SK-N-SH (cell line): ENCODE measurements at places on chromosomes 3 and 15.

GRCh38 chr3:24480497-24480896 is 14.2 kb downstream of the THRB start:
- no peak for DNase-seq

DNA sequence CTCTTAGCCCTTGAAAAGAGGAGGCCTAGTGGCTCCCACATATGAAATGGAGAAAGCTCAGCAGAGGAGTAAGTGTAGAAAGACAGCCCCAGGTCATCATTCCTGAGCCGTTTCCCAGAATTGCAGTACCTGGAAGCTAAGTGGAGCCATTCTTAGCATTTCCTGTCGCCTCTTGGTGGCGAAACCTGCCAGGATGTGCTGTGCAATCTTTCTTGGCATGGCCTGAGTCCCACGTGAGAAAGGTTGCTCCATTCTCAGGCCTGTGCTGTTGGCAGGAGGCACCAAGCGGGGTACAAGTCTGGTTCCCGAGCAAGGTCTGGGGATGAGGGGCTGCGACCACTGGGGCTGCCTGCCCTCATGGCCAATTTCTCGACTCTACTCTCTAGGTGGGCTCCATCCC is 207.2 kb upstream of the TPM1 start:
- DNase-seq = no peak

DNA sequence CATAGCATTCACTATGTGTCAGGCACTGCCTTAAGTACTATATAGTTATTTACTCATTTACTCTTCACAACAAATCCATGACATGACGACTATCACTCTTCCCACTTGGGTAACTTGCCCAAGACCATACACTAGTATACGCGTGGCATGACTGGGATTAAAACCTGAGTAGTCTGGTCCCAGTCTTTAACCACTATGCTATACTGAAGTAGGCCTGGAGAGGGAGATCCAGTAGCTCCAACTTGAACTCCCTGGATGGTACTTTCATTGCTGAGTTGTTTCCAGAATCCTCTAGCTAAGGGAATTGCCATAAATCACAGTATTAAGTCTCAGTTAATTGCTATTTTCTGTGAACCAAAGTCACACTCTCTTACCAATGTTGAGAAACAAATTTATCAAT is 116.2 kb upstream of the LSAMP start:
- DNase-seq = no peak

GRCh38 chr15:34027606-34028005 is 11.4 kb downstream of the AVEN start:
- no peak for DNase-seq

DNA sequence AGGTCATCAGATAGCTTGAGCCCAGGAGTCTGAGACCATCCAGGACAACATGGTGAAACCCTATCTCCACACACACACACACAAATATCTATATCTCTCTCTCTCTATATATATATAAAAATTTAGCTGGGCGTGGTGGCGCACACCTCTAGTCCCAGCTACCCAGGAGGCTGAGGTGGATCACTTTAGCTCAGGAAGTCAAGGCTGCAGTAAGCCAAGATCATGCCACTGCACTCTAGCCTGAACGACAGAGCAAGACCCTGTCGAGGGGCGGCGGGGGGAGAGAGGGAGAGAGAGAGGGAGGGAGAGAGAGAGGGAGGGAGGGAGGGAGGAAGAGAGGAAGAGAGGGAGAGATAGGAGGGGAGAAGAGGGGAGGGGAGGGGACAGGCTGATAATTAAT is 28.0 kb downstream of the PLA2G4F start:
- DNase-seq = no peak

DNA sequence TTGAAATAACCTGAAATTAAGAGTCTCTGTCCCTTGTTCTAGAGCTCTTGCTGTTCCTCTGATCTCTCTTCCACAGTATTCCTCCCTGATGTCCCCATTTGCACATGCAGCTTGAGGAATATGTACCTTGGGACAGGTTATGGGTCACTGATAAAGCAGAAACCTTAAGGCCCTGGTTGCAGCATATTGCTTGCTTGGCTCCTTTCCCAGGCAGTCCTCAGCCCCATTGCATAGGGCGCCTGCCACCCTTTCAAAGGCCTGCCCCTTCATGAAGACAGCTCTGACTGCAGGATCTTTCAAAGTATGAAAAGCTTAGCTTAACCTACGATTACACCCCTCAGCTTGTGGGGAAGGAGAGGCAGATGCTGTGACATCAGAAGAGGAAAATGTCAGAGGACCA is 51.6 kb downstream of the WDR76 start:
- no peak for DNase-seq

DNA sequence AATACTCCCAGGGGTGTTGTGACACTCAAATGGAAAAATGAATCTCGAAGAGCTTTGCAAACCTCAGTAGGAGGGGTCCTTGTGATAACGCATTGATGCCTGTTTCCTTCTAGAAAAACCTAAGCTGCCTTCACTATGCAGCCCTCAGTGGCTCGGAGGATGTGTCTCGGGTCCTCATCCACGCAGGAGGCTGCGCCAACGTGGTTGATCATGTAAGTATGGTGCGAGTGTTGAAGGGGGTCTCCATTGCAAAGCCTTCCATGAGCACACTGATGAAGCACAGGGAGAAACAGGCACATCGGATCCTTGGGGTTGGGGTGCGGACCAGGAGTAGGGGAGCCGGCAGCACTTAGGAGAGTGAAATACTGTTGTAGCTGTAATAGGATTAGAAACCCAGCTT is 22.3 kb downstream of the ANKDD1A start:
- DNase-seq = no peak

DNA sequence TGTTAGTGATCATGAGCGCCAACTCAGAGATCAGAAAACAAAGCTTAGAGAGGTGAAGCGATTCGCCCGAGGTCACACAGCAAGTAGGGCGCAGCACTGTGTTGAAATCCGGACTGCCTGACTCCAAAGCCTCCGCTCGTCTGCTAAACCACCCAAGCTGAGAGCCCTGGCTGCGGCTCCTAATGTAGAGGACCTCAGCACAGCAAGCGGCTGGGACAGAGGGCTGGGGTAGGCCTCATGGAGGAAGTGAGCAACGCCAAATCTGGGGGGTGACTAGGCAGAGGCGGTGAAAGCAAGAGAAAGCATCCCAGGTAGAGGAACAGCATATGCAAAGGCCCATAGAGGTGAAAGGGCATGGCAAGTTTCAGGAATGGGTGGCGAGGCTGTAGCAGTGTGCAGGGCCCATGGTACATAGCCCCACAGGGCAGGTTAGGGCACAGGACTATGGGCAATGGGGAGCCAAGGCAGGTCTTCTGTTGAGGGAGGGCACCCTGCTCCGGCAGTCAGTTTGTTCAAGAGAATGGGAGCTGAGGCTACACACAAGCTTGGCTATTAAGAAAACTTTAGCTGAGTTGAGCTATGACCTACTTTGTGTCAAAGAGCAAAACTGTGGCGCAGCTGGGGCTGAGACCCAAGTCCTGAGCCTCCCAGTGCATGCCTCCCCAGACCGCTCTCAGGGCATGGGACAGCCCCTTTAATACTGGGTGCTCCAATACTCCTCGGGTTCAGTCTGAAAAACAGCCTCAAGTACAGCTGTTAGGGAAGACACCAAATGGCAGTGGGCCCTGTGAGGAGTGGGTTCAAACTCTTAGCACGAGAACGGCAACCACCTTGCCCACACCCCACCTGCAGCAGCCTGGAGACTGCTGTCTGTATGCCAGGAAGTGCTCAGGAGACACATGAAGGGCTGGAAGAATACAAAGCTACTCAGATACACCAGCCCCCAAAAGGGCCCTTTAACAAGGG is 988 bp upstream of the CFAP92 start:
- DNase-seq = no peak

GRCh38 chr15:67303490-67304363 is 49.1 kb downstream of the IQCH start:
- DNase-seq = peak; percentile 6

- no peak for DNase-seq
These were observed 70.1 kb downstream of the ST8SIA2 start for GRCh38 chr15:92463826-92464225.

DNA sequence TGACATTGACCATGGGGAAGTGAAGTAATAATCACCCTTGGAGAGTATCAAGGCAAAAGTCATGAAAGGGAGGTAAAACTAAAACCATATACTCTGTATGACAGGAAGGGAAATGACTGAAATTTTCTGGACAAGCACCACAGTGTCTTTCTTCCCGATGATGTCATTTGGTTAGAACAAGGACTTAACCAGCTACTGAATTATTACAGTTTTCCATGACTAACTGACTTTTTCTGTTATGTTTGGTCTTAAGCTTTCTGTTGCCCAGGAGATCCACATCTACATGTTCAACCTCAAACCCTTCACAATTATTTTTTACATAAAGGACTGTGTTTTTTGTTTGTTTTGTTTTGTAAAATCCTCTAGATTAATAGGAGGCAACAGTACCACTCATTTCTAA is 191.9 kb upstream of the IL12A start:
- no peak for DNase-seq

DNA sequence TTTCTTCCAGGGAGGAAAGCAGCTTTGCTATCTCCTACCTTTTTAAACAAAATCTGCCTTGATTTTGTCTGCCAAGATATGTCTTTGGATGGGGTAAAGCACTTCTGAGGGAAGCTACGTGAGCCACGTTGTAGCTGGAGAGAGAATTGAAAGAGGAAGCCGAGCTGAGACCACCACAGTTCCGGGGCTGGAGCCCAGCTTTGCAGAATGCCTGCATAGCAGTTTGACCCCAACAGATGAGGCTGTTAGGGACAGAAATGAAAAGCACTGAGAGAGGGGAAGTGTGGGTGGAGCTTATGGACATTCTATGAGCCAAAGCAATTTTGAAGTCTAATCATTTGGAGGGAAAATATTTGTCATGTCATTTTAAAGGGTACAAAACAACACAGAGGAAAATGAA is 45.4 kb downstream of the LIPC start:
- DNase-seq = no peak

DNA sequence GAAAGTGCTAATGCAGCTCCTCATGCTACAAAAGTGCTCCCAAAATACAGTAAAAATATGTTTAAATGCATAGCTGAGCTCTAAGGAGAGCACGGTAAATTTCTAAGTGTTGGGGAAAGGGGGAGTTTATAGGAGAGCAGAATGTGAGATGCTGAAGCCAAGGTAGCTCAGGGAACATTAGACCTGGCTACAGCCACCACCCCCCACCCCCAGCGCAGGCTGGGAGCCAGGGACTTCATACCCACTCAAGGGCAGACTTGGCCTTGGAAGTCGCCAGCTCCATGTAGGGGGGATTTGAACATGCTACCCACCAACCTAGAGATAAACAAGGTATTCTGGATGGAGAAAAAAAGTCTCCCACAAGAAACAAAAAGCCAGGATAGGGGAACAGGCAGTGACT is 142.2 kb downstream of the MEGF11 start:
- DNase-seq = no peak

- DNase-seq = peak; percentile 49
These were observed 121.0 kb downstream of the TFDP2 start for GRCh38 chr3:142028243-142028777.

- no peak for DNase-seq
These were observed 923.1 kb downstream of the CADM2 start for GRCh38 chr3:85881833-85882393.

GRCh38 chr3:140710711-140711389 is 33.0 kb downstream of the TRIM42 start:
- DNase-seq = no peak
